ENCODE measurements at places on chromosomes 6 and 20. TPM values are rescaled to one million over a fixed set of nuclear protein-coding genes. Genes with fewer than 3 reads are reported as not detected.
A peak's percentile ranks its signal among the peaks of the same experiment; 100 is the strongest.

The DCDC2 gene
- polyA plus RNA-seq, result 3.4 TPM

DNA sequence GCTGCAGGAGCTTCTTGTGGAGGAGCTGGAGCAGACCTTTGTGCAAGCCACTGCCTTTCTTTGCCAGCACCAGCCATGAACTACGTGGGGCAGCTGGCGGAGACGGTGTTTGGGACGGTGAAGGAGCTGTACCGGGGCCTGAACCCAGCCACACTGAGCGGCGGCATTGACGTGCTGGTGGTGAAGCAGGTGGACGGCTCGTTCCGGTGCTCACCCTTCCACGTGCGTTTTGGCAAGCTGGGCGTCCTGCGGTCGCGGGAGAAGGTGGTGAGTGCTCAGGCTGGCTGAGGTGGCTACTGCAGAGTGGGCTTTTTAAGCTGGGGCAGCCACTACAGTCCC is 5.1 kb downstream of the LPIN3 start:
- H3K4me3 ChIP-seq, result no peak overlapping the region
- DNase-seq, result no peak

GRCh38 chr6:14287707-14288106 is 170.1 kb downstream of the CD83 start:
- H3K4me3 ChIP-seq, result no peak overlapping the region
- H3K36me3 ChIP-seq, result no peaks in the 10 kb centered on the region
- no peak for DNase-seq
- H3K27ac ChIP-seq, result no peak overlapping the region
- H3K27me3 ChIP-seq, result no peaks in the 10 kb centered on the region

- no peaks in the 10 kb centered on the region for H3K27me3 ChIP-seq
- DNase-seq, result no peak
- H3K4me1 ChIP-seq, result no peaks in the 10 kb centered on the region
- H3K36me3 ChIP-seq, result no peaks in the 10 kb centered on the region
- no peak overlapping the region for H3K27ac ChIP-seq
Observed at GRCh38 chr6:142960098-142960497, 15.1 kb upstream of the HIVEP2 start.

- H3K27ac ChIP-seq, result peak overlapping the region; percentile 41
- no peak overlapping the region for H3K4me3 ChIP-seq
- no peaks in the 10 kb centered on the region for H3K27me3 ChIP-seq
- H3K36me3 ChIP-seq, result peaks cover 14% of the 10 kb centered on the region
Observed at GRCh38 chr6:107655245-107655644, 165.3 kb downstream of the SOBP start.

DNA sequence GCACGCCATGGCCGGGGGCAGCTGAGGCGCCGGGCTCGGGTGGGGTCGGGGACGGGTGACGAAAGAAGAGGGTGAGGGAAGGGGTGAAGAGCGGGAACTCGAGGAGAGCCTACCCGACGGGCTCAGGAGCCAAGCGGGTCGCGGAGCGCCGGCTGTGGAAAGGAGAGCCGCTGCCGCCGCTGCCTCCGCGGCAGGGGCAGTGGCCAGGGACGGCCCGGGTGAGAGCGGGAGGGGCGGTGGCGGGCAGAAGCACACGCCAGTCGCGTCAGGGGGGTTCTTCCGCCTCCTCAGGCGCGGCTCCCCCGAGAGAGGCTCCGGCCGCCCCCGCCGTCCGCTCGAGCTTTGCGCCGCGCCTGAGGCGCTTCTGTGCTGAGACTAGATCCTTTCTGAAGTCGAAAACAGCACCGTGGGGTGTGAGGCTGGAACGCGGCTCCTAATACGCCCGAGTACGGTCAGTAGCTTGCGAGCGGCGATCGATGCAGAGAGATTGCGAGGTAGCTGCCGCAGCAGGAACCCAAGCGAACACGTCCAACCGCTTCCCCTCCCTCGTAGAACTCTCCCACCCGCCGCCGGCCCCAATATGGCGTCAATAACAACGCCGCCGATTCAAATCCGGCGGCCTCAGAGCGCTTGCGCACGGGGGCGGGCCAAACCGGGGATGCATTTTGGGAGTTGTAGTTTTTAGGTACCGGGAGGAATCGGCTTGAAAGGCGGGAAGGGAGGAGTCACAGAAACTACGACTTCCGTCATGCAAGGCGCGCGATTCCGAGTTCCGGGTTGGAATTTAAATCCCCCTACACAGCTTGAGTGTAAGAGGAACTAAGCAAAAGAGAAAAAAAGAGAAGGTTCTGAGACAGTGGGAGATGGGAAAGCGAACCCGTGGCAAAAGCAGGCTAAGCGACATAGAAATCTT is at the start of gene AKIRIN2:
TSS of gene AKIRIN2 (minus strand) at position 558 of the 913 bp plus-strand sequence. CDS start at position 9, 549 bp downstream.
- peaks cover 7% of the 10 kb centered on the region for H3K4me1 ChIP-seq
- no peaks in the 10 kb centered on the region for H3K36me3 ChIP-seq
- peak; percentile 99 for DNase-seq
- peak within 1 kb of the TSS; percentile 99 for H3K27ac ChIP-seq

Measured in spinal cord (tissue), 10 donors.